Foreskin keratinocyte (primary cell): ENCODE measurements at places on chromosomes 11 and 22. TPM values are rescaled to one million over a fixed set of nuclear protein-coding genes. Genes with fewer than 3 reads are reported as not detected.

GRCh38 chr11:58391879-58392278, 14.8 kb downstream of the OR5B3 start:
- peak; percentile 17 for DNase-seq

CAPN1 gene
- polyA plus RNA-seq, result 306 and 318 TPM in 2 replicates

DNA sequence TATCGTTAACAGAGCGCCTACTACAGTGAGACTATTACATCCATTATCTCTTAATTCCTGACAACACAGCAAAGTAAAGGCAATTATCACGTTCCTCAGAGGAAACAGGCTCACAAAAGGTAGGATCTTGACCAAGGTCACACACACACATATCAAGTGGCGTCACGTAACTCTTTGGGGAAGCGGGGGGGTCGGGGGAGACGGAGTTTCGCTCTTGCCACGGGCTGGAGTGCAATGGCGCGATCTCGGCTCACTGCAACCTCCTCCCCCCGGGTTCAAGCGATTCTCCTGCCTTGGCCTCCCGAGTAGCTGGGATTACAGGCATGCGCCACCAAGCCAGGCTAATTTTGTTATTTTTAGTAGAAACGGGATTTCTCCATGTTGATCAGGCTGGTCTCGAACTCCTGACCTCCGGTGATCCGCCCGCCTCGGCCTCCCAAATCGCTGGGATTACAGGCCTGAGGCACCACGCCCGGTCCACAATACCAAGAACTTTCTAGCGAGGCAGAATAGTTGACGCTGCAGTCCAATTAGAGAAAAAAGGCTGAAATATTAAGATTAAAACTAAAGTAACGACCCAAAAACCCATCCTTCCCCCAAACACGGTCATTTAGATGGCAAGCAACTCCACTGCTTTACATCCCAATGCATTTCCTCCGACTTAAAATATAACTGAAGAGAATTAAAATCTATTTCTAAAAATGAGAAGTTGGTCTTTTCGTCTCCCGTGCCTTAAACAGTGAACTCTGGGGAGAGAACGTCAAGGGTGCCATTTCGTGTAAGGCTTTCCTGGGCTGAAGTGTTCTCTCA, 1.2 kb downstream of the DDX17 start:
- DNase-seq, result peak; percentile 38

- DNase-seq, result no peak
These were observed 44.3 kb downstream of the AASDHPPT start for GRCh38 chr11:106121570-106122320.

DNA sequence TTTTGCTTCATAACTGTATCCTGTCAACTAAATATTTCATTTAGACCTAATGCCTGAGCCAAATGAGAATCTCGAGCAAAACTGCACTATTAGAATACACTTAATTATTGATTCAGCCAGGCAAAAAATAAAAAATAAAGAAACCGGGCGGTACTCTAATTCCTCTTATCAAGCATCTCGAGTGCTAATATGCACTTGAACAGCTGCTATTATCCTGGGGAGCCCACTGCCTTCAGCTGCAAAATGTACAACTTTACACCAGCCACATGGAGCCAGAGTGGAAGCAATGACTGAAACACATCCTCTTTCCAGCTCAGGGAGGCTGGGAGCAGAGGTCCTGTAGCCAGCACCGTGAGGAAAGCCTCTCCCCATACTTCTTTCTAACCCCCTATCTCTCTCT, 390.0 kb upstream of the CADM1 start:
- no peak for DNase-seq

- DNase-seq, result peak; percentile 89
These were observed 44.4 kb upstream of the CLDN5 start for GRCh38 chr22:19568337-19569275.

DNA sequence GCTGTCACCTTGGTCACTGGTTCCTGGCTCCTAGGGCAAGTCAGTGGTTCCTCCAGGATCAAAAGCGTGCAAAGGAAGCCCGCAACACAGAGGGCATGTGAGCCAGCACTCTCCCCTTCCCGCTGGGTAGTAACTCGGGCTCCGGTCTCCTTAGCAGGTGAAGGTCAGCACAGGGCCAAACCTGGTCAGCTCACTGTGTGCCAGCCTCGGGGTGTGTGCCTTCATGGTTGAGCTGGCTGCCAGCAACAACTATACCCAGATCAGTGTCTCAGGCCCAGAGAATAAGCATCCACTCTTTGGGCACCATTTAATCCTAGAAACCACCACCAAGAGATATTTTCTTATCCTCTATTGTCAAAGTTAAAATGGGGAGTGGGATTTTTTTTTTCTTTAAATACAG, 16.1 kb upstream of the CCDC86 start:
- no peak for DNase-seq
